Activated T-cell treated with anti-CD3 and anti-CD28 coated beads, Interleukin-2, amount 50 U/mL, for 72 hours (primary cell): ENCODE measurements at places on chromosomes 1 and 21.

- H3K4me1 ChIP-seq, result peaks cover 69% of the 10 kb centered on the region
- H3K4me3 ChIP-seq, result no peak overlapping the region
- no peak for DNase-seq
- H3K27ac ChIP-seq, result peak overlapping the region; percentile 13
- no peaks in the 10 kb centered on the region for H3K36me3 ChIP-seq
- H3K27me3 ChIP-seq, result no peaks in the 10 kb centered on the region
Observed at GRCh38 chr1:18941221-18942141, 15.0 kb downstream of the IFFO2 start.

DNA sequence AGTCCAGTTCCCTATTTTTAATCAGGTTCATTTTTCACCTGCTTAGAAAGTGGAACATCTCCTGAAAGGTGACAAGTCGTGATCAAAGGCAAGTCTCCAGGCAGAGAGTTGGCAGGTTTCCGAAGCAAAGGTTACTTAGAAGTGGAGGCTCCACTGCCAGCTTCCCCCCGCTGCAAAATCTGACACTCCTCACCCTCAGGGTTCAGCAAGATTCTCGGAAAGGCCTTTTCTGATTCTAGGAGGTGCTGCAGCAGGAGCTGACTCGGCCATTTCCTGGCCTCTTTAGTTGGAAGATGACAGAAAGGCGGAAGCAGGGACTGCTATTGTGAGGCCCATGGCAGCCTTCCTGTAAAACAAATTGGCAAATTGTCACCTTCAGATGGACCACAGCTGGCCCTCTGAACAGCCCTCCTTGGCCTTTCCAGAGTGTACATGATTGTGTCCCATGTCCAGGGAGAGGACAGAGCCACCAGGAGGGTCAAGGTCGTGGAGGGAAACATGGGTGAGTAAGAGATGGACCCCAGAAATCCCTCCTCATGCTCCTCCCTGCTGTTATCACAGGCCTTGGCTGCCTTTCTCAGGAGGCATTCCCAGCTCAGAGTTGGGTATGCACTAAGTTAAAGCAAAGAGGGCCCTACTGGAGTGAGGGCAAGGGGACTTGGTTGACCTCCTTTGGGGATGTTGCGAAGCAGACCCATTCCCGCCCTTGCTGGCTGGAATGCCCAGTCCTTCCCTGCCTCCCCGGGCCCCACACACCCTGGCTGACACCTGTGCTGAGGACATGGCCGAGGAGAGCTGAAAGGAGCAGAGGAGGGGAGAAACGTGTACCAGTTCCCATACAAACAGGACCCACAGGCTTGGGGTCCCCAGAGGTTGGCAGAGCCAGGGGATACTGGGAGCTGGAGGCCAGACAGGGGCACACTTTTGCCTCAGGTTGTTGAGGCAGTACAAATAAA, 115.5 kb upstream of the IRF2BP2 start:
- H3K27ac ChIP-seq, result peak overlapping the region; percentile 96
- H3K4me3 ChIP-seq, result peak overlapping the region; percentile 85
- H3K27me3 ChIP-seq, result no peaks in the 10 kb centered on the region

DNA sequence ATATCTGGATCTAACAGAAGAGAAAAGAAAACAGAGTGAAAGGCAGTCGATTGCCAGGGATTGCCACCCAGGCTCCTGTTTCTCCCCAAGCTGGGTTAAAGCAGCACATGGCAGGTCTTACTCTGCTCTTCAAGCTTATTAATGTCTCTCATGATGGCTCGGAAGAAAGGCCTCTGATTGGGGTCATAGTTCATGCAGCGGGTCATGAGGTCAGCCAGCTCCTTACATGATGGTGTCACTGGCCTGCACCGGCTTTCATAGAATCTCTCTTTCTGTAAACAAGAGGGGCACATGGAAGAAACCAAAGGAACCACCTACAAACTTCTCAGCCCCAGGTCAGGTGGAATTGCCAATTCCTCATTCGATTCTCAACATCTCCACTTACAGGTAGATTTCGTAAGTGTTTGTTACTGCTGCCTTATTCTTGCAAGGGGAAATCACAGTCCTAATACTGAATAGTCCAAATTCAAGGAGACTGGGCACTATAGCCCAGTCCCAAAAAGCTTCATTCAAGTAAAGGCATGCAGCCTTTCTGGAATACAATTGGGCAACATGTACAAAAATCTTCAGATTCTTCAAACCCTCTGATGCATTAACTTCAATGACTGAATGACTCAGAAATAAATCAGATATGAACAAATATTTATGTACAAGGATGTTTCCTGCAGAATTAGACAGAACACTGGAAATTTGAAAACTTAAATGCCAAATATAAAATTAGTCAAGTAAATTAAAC, 96.6 kb downstream of the RAVER2 start:
- H3K27ac ChIP-seq, result no peak overlapping the region
- H3K4me1 ChIP-seq, result no peaks in the 10 kb centered on the region
- DNase-seq, result no peak
- H3K27me3 ChIP-seq, result no peaks in the 10 kb centered on the region
- peaks cover 31% of the 10 kb centered on the region for H3K36me3 ChIP-seq

- H3K4me1 ChIP-seq, result no peaks in the 10 kb centered on the region
- H3K36me3 ChIP-seq, result no peaks in the 10 kb centered on the region
- H3K27me3 ChIP-seq, result peaks cover 6% of the 10 kb centered on the region
- no peak for DNase-seq
- no peak overlapping the region for H3K27ac ChIP-seq
Observed at GRCh38 chr1:170407581-170407980, 124.4 kb upstream of the GORAB start.
